ENCODE measurements at places on chromosomes 7 and 10.
A peak's percentile ranks its signal among the peaks of the same experiment; 100 is the strongest.

- peak; percentile 46 for DNase-seq
Observed at GRCh38 chr10:116796910-116797513, 52.3 kb upstream of the ENO4 start.

GRCh38 chr7:29467193-29467926 lies 96.3 kb upstream of the PRR15 start:
- no peak for DNase-seq

GRCh38 chr7:18086165-18087025 lies 58.7 kb upstream of the PRPS1L1 start:
- no peak for DNase-seq

DNA sequence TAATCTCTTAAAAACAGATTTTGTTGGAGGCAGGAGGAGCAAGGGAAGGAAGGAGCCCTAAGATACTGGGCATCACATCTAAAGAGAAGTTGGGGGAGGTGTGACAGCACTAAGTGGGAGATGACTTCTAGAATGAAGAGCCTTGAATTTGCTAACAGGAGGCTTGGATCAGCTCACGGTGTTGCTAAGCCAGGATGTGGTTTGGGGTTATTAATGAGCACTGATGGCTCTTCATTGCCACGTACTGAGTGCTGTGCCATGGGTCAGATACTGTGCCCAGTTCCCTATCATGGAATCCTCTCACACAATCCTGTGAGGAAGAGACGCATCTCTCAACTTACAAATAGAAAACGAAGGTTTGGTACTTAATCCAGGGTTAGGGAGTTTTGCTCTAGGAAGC lies 78.5 kb downstream of the C7orf25 start:
- no peak for DNase-seq

DNA sequence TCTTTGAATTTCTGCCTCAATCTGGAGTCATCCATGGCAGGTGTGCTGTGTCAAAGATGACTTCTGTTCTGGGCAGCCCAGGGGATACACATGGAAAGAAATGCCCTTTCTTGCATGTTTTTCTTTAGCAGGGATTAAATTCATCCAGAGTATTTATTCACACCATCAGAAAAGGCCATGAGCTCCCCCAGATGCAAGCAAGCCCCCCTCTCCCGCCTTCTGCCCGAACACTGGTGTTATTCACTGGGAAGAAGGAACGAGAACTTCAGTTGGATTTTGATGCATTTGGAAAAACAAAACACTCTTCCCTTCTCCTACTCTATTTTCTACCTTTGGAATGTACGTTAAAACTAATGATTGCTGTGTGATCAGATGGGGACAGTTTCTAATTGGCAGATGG lies 1.4 kb downstream of the PLPP4 start:
- DNase-seq: no peak

DNA sequence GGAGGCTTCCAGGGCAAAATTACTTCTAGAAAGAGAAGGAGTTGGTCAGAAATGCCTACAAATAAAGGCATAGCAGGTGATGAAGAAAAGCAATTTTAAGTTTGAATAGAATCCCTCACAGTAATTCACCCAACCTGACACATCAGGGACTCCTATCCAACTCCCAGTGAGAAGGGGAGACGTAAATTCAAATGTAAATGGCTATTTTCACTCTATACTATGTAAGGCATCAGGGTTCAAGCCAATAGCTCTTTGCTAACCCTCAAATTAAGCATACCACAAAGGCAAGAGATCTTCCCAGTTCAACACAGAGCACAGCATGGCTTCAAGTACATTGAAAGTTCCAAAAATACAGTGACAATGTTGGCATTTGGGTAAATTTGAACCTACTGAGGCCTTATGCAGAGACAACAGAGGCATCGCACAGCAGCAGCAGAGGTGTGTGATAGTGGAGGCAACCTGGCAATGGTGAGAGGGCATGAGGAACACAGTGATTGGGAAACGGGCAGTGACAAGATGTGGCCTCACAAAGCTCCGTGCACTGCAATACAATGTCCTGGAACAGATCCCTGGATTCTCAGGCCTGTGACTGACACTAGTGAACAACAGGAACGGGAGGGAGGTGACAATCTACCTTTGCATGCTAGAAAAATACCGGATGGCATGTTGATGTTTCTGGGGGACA lies 95.7 kb downstream of the VSTM2A start:
- DNase-seq: no peak

GRCh38 chr10:68239596-68240150 lies 7.8 kb upstream of the ATOH7 start:
- DNase-seq: no peak

DNA sequence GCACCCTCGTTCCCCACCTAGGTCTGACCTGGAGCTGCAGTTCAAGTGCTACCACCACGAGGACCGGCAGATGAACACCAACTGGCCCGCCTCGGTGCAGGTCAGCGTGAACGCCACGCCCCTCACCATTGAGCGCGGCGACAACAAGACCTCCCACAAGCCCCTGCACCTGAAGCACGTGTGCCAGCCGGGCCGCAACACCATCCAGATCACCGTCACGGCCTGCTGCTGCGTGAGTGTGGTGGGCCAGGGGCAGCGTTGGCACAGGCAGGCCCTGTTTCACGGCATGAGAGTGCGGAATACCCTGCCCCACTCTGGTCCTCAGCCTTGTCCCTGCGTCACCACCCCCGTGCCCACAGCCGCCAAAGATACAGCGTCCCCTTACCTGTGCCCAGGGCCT lies 46.6 kb upstream of the PPIF start:
- no peak for DNase-seq

- DNase-seq: no peak
Observed at GRCh38 chr7:113824117-113824823, 94.5 kb downstream of the PPP1R3A start.

- no peak for DNase-seq
Observed at GRCh38 chr10:79103129-79103528, 34.4 kb downstream of the ZMIZ1 start.

- no peak for DNase-seq
Observed at GRCh38 chr7:4135301-4135700, 546.8 kb upstream of the FOXK1 start.

DNA sequence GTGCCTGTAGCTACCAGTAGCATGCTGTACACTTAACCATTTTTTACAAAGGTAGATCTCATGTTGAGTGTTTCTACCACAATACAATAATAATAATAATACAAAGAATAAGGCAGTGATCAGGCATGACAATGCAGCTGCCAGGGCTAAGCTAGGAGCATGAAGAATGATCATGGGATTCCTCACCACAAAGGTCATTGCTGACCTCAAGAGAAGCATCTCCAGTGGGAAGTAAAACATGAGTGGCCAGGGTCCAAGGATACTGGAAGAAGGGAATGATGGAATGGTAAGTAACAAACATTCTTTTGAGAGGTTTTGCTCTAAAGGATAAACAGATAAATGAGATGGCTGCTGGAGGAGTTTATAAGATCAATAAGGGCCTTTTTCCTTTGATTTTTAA lies 591.1 kb downstream of the TNS3 start:
- DNase-seq: no peak

- DNase-seq: no peak
Observed at GRCh38 chr7:39644170-39644569, 20.8 kb downstream of the RALA start.

DNA sequence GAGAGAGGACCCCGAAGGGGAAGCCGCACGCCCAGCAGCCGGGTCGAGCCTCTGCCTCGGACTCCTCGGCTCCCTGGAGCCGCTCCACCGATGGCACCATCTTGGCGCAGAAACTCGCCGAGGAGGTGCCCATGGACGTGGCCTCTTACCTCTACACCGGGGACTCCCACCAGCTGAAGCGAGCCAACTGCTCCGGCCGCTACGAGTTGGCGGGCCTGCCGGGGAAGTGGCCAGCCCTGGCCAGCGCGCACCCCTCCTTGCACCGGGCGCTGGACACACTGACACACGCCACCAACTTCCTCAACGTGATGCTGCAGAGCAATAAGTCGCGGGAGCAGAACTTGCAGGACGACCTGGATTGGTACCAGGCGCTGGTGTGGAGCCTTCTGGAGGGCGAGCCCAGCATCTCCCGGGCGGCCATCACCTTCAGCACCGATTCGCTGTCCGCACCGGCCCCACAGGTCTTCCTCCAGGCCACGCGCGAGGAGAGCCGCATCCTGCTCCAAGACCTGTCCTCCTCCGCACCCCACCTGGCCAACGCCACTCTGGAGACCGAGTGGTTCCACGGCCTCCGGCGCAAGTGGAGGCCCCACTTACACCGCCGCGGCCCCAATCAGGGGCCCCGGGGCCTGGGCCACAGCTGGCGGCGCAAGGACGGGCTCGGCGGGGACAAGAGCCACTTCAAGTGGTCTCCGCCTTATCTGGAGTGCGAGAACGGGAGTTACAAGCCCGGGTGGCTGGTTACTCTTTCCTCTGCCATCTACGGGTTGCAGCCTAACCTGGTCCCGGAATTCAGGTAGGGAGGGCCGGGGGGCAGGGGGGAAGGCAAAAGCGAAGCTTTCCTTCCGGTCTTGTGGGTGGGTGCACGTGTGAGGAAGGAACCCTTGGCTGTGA lies 973 bp downstream of the GPR158 start:
- DNase-seq: no peak

DNA sequence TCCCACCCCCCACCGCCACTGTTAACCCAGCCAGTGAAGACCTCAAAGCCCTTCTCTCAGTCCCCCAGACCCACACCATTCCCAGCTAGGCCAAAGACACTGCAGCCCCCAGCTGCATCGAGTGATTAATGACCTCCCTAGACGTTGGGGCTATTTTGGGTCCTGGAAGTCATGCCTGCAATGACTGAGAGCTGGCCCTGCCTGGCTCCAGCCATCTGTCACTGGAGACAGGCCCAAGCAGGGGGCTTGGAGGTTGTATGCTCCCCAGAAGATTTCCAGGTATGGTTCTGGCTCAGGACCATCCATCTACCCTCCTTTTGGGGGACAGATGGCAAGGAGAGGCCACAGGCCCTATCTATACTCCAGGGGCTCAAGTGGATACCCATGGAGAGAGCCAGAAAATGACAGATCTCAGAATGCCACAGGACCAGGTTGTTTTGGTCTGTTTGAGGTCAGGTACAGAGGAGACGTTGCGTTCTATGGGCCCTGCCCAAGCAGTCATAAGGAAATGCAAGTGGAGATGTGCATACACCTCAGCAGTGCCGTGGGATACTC lies 5.1 kb downstream of the KCNIP2 start:
- DNase-seq: no peak

- DNase-seq: no peak
Observed at GRCh38 chr7:142668495-142668894, 80.8 kb upstream of the PRSS1 start.

DNA sequence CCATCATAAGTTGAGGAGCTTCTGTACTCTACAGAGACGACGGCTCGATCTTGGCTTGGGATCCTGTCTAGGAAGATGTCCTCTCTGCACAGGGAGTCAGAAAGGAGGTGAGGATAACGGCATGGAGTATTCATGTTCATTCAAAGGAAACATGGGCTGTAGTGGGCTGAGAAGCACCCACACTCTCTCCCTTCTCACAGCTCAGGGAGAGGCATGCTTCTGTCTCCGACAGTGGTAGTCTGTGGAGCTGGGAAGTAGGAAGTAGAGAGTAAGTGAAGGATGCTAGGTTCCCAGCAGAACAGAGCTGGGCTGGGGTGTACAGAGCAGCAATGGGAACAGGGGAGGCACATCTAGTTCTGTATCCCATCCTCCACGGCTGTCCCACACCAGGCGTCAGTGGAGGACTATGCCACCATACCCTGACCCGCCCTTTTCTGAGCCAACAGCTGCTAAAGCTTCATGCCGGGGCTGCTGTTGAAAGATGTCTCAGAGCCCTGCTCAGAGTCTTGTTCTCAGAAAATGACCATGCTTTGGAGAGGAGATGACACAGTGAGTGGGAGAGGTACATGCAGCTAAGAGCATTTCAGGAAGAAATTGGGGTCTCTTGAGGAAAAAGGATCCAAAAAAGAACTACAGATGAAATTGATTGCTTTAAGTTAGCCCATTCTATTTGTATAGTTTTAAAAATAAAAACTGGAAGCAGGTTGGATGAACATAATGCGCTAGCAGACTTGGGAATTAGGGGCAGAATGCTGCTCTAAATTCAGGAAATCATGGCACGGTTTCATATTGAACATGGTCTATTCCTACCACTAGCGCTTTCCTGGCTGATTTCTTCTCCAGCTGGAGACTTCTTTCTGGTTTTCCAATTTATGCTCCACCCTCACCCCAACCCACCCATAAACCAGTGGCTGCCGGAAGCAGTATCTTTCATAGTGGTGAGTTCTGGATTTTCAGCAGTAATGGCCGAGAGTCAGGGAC lies 138.6 kb downstream of the CHN2 start:
- no peak for DNase-seq

GRCh38 chr7:42831718-42832522 lies 80.0 kb downstream of the C7orf25 start:
- no peak for DNase-seq

- DNase-seq: no peak
Observed at GRCh38 chr10:100637785-100638184, 102.0 kb downstream of the HIF1AN start.

All from omental fat pad (tissue), 4 donors.